ENCODE measurements at places on chromosomes 12 and 14.

GRCh38 chr12:12447236-12447635 is 90.4 kb downstream of the BORCS5 start:
- DNase-seq: no peak

GRCh38 chr12:106149096-106149784 is 10.5 kb upstream of the NUAK1 start:
- no peak for DNase-seq

DNA sequence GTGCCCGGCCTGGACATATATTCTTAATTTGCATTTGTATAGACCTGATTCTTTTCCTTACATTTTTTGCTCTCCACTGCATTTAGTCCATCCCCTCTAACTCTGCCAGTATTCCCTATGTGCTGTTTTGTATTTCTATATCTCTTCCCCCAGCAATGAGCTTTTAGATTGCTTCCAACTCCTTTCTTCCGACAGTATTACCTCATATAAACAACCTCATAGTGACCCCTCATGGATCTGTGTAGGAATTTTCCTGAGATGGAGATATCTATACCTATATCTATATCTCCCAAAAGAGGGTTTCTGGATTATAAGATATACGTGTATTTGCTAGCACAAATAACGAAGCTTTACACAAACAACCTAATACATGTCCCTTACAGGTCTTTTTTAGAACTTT is 161.9 kb downstream of the CRADD start:
- no peak for DNase-seq

DNA sequence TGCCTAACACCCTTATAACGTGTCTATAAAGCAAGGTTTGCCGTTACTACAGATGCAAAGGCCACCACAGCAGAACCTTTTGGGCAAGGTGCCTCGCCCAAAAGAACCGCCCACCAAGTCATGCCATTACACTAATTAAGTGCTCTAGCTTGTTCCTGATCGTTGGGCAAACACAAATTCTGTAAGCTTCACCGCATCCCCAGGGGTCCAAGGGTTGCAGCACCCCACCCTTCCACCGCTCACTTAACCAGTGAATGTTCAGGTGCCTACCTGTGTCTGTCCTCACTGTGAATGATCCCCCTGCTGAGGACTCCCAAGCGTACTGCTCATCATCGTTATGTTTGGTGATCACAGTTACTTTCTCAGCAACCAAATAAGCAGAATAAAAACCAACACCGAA is 1.4 kb downstream of the HSP90AA1 start:
- no peak for DNase-seq

DNA sequence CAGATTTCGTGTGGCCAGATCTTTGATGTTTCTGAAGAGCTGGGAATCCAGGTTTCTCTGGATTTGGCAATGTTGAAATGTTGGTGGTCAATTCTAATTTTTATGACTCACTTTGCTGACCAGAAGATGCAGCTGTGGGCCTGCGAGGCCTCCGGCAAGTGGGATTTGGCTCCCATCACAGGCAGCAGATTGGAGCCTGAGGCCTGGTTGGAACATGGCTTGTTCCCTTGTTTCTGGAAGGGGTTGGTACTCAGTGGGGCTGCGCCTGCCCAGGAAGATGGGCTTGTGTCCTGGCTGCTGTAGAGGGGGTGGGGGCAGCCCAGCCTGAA is 23.1 kb downstream of the FBRSL1 start:
- DNase-seq: no peak

DNA sequence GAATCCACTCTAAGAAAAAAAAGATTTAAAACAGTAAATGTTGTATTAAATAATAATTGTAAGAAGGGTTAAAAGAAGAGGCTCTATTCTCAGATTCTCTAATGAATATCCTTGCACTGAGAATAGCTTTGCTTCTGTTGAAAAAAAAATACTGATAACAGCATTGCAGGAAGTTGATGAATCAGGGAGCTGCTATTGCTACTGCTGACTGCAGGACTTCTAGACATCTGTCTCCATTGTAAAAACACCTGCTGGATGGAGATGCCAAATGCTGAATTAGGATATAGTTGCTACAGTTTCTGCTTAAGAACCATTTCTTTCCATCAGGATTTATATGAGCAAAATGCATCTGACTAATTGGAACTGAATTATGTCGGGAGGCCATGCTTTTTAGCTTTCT is 50.3 kb upstream of the ANP32D start:
- DNase-seq: no peak

DNA sequence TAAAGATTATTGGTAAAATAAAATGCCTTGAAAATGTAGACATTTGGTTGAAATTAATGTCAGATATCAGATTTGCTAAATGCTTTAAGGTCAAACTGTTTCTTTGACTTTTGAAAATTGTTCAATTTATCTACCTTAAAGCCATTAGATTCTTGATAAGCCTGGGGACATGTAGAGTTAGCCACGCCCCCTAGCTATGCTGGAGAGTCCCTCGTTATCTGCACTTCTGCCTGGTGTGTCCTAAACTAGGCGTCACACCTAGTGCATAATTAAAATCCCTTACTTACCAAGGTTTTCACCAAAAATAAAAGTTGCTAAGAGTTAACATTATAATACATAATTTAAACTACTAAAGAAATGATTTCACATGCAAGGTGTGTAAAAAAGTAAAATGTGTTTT is 79.5 kb downstream of the EGLN3 start:
- DNase-seq: no peak

Data from NCI-H524 treated with DMSO at 0.1 percent for 48 hours (cell line).